ENCODE measurements at places on chromosomes 5 and 9.

- peak; percentile 17 for DNase-seq
Observed at GRCh38 chr9:34884747-34885189, 73.3 kb upstream of the PHF24 start.

- DNase-seq: no peak
Observed at GRCh38 chr5:104498281-104498680, 935.7 kb upstream of the NUDT12 start.

DNA sequence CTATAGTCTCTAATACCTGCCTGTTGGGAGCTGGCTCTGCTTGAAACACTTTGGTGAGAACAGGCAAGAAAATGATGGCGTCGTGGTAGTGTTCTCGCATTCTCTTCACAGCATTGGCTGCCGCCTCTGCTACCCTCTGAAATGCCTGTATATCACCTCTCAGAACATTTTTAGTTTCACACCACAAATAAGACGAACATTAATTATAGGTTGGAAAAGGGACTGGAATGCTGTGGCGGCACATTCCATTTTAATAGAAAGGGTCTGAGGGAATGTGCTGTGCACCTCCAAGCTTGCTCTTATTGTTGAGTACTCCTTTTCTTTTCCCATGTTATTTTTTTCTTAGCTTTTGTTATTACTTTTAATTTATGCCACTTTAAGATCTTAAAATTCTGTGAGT lies 134.6 kb upstream of the HMHB1 start:
- DNase-seq: no peak

- no peak for DNase-seq
Observed at GRCh38 chr5:168215646-168216045, 75.8 kb upstream of the WWC1 start.
